ENCODE measurements at places on chromosomes 6 and 20. TPM values are rescaled to one million over a fixed set of nuclear protein-coding genes. Genes with fewer than 3 reads are reported as not detected.

Gene HLA-DOB
- total RNA-seq, result 0.88 TPM

DNA sequence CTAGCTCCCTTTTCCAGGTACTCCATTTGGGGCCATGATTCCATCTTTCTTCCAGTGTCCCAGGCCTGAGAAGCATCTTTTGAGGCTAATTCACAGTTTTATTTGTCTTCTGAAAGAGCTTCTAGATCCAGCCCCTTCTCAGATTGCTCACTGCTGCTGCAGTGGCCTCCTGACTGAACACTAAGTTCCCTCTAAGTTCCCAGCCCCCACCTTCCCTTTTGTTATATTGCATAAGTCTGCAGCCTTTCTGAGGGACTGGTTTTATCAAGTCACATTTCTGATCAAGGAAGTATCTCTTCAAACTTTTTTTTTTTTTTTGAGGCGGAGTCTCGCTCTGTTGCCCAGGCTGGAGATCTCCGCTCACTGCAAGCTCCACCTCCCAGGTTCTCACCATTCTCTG, 10.7 kb downstream of the MAPRE1 start:
- DNase-seq, result no peak
- H3K36me3 ChIP-seq, result no peaks in the 10 kb centered on the region
- H3K4me3 ChIP-seq, result no peak overlapping the region
- H3K4me1 ChIP-seq, result peaks cover 13% of the 10 kb centered on the region
- no peaks in the 10 kb centered on the region for H3K27me3 ChIP-seq

DNA sequence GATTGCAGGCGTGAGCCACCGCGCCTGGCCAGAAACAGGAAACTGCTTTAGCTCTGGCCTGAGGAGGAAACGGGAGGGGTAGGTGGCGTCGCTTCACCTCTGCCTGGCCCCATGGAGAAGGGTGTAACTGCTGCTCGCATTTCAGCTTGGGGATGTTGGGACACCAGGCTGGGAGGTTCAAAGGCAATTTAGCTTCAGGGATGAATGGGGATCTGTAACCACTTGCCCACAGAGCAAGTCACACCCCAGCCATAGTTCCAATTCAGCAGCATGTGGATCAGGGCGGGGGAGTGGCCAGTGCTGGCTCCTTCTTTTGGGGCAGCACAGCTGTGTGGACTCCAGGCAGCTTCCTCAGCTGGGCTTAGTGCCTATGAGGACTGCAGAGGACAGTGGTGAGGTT, 34.8 kb upstream of the NUP153 start:
- H3K36me3 ChIP-seq, result no peaks in the 10 kb centered on the region
- no peaks in the 10 kb centered on the region for H3K27me3 ChIP-seq
- H3K4me1 ChIP-seq, result no peaks in the 10 kb centered on the region
- no peak for DNase-seq

DNA sequence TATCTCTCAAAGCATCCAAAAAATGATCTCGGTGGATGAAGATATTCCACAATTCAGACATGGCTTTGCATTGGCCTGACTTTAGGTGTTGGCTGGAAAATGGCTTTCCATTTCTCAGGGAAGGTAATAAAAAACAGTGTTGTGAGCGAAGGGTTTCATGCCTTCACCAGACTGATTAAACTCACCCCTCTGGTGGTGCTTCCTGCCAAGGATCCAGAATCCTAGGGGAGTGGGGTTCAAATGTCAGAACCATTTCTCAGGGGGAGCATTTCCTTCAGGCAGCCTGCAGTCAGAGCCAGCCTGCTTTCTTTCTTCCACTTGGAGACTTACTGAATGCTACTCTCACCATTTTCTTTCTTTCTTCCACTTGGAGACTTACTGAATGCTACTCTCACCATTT, 45.7 kb upstream of the SMIM28 start:
- no peak overlapping the region for H3K27ac ChIP-seq
- peaks cover 6% of the 10 kb centered on the region for H3K36me3 ChIP-seq
- no peak overlapping the region for H3K4me3 ChIP-seq
- no peak for DNase-seq
- no peaks in the 10 kb centered on the region for H3K4me1 ChIP-seq

GRCh38 chr6:99521633-99522151, 6.5 kb upstream of the USP45 start:
- H3K4me1 ChIP-seq, result peaks cover 4% of the 10 kb centered on the region
- H3K36me3 ChIP-seq, result no peaks in the 10 kb centered on the region
- no peaks in the 10 kb centered on the region for H3K27me3 ChIP-seq
- peak overlapping the region; percentile 64 for H3K4me3 ChIP-seq
- DNase-seq, result no peak

GRCh38 chr6:134603561-134603960, 285.6 kb upstream of the SGK1 start:
- no peak for DNase-seq
- H3K27me3 ChIP-seq, result no peaks in the 10 kb centered on the region
- no peak overlapping the region for H3K27ac ChIP-seq
- H3K4me1 ChIP-seq, result no peaks in the 10 kb centered on the region
- H3K36me3 ChIP-seq, result no peaks in the 10 kb centered on the region

DNA sequence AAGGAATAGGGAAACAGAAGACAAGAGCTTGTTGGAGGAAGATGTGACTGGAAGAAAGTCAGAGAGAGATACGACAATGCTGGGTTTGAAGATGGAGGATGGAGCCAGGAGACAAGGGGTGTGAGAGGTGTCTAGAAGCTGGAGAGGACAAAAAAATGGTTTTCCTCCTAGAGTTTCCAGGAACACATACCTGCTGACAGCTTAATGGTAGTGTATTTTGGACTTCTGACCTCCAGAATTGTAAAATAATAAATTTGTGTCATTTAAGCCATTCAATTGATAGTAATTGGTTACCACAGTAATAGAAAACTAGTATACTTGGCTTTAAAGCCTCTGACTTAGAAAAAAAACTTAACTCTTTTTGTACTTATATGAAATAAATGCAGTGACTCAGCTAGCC, 3.6 kb downstream of the AIG1 start:
- no peaks in the 10 kb centered on the region for H3K27me3 ChIP-seq
- no peak overlapping the region for H3K4me3 ChIP-seq
- H3K27ac ChIP-seq, result peak overlapping the region; percentile 5
- H3K36me3 ChIP-seq, result no peaks in the 10 kb centered on the region
- H3K4me1 ChIP-seq, result no peaks in the 10 kb centered on the region

Gene PROKR2
- total RNA-seq, result not detected

DNA sequence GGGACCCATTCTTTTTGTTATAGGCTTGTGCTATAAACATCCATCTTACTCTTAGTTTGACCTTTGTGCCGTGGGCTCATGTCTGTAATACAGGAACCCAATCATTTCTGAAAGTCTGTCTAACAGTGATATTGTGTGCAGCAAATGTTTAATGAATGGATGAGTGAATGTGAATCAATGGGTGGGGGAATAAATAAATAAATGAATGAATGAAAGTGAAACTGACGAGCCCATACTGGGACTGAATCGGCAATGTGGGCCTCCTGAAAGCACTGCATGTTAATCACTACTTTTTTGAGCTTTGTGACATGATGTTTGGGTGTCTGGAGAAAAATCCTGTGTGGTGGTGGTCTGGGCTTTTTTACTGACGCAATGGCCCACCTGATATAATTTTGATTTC, 175.0 kb downstream of the GMPR start:
- H3K27ac ChIP-seq, result no peak overlapping the region
- H3K4me3 ChIP-seq, result peak overlapping the region; percentile 12
- no peaks in the 10 kb centered on the region for H3K4me1 ChIP-seq
- no peaks in the 10 kb centered on the region for H3K36me3 ChIP-seq

- DNase-seq, result no peak
- no peaks in the 10 kb centered on the region for H3K36me3 ChIP-seq
- no peak overlapping the region for H3K27ac ChIP-seq
- H3K4me1 ChIP-seq, result no peaks in the 10 kb centered on the region
- no peak overlapping the region for H3K4me3 ChIP-seq
- H3K27me3 ChIP-seq, result no peaks in the 10 kb centered on the region
Measured at GRCh38 chr6:153096792-153097191, 34.3 kb downstream of the RGS17 start.

Gene LY6G6F
- not detected for total RNA-seq

DNA sequence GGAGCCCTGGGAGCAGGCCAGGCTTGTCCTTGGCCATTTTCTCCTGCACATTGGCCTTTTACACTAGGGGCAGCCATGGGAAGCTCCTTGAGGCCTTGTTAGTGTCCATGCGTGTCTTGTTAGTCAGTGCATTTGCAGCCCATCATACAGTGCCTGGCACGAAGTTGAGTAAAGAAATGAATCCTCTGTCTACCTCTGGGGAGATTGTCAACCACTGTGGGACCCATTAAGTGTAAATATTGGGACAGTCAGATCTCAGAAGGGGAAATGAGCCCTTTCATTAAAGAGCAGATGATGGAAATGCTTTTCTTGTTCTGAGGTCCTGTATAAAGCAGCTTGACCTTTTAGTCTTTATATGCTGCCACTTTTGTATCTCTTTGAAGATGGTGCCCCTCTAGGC, 33.9 kb downstream of the SOBP start:
- no peak for DNase-seq
- no peaks in the 10 kb centered on the region for H3K27me3 ChIP-seq
- H3K36me3 ChIP-seq, result no peaks in the 10 kb centered on the region
- no peak overlapping the region for H3K27ac ChIP-seq

Gene RIPOR3
- total RNA-seq, result 16.4 TPM

DNA sequence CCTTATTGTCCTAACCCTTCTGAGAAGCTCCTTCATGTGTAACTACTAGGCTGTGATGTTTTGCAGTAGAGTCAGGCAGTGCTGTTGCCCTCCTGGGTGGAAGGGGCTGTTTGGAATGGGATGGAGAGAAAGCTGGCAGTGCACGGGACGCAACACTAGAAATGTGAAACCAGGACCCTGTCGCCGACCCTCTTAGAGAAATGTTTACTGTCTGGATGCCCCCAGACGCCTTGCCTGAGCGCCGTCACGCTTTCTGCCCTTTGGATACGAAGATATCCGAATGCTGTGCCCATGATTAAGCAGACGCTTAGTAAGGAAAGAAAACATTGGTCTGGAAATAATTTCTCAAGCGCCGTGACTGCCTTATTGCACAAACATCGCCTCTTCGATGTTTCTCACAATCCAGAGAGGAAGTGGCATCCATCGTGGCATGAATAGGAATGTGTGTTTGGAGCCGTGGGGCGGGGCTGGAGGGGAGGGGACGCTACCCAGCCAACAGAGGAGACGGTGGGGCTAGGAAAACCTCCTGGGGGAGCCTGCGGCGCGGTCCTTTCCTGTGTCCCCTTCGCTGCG, 661 bp upstream of the PPP1R14C start:
- no peaks in the 10 kb centered on the region for H3K27me3 ChIP-seq
- H3K4me3 ChIP-seq, result peak overlapping the region; percentile 64
- H3K27ac ChIP-seq, result no peak overlapping the region

Gene PRSS35
- not detected for total RNA-seq

DNA sequence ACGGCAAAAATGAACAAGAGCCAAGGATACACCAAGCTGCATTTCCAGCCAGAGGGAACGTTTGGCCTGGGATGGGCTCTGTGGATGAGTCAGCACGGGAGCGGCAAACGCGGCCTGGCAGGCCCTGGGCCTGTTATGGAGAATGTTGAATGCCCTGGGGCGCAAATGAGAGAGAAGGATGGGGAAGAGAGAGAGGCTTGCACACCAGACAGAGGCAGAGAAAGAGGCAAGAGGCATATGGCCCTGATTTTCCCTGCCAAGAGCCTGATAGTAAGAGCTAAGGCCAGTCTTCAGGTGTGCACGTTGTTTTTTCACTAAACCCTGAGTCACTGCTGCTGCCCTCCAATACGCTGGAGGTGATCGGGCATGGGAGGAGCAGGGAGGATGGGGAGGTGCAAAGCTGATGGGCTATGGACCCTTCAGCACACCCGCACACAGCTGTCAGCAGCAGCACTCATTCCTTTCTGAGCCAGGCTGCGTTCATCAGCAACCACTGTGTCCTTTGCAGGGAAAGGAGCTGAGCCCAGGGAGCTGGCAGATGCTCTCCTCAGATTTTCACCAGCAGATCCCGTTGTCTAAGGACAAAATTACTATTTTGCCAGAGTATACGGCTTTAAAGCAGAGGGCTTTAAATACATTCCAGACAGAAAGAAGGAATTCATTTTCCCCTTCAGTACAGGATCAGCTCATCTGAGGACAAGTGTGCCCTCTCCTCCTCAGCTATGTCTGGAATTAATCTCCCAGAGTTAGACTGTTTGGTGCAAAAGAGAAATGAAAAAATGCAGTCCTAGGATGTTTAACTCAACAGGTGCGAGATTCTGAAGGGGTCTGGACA, 61.7 kb upstream of the SLC22A23 start:
- H3K4me1 ChIP-seq, result no peaks in the 10 kb centered on the region
- DNase-seq, result peak; percentile 75
- H3K36me3 ChIP-seq, result no peaks in the 10 kb centered on the region
- H3K27me3 ChIP-seq, result no peaks in the 10 kb centered on the region
- H3K4me3 ChIP-seq, result no peak overlapping the region
- no peak overlapping the region for H3K27ac ChIP-seq

DNA sequence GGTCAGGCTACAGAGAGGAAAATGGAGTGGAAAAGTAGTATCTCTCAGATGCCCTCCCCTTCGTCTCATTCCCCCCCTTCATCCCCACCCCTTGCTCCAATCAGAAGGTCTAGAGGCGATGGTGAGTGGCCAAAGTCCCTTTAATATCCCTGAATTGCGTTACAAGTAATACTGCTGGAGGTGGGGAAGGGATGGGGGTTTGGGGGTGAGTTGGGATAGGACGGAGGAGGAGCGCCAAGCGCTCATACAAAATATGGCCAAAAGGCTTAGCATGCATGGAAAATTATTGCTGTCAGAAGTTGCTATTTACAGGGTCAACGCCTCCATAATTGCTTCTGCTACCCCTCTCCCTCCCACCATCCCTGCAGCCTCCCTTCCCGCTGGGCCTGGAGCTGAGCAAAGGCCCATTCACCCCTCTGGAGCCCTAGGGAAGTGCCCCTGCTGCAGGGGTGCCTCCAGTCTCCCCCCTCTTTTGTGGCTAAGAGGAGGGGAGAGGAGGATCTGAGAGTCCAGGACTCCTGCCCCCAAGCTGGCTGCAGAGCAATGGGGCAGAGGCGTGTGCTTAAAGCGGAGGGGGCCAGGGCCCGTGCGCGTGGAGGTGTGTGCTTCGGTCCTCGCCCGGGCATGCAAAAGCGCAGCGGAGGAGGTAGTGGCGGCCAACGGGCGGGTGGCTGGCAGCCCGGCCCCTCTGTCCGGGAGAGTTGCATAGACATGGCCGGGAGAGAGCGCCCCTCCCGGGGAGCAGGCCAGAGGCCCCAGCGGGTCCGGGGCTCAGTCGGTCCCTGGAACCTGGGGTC, 8.7 kb upstream of the SRXN1 start:
- no peak for DNase-seq
- no peaks in the 10 kb centered on the region for H3K36me3 ChIP-seq
- H3K4me1 ChIP-seq, result no peaks in the 10 kb centered on the region
- H3K27ac ChIP-seq, result no peak overlapping the region
- H3K27me3 ChIP-seq, result peaks cover 27% of the 10 kb centered on the region

Gene TBXT
- not detected for total RNA-seq

DNA sequence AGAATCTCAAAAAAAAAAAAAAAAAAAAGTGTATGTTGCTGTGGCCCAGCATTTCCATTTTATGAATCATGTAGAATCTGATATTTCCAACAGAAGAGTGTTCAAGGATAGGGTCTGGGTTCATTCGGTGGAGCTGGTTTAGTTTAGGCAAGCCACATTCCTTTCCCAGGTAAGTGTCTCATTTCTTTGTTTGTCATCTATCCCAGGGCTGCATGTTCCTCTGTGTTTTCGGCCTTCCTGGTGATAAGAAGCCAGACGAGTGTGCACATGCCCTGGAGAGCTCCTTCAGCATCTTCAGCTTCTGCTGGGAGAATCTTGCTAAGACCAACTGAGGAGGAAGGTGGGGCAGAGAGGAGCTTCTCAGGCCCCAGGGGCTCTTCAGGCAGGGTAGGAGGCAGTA, 38.2 kb downstream of the NFYA start:
- no peaks in the 10 kb centered on the region for H3K36me3 ChIP-seq
- no peak overlapping the region for H3K27ac ChIP-seq
- H3K4me3 ChIP-seq, result no peak overlapping the region
- no peaks in the 10 kb centered on the region for H3K27me3 ChIP-seq

Gene TSHZ2
- 4.0 TPM for total RNA-seq

GRCh38 chr6:138517635-138518034, 18.3 kb upstream of the NHSL1 start:
- no peaks in the 10 kb centered on the region for H3K36me3 ChIP-seq
- no peak overlapping the region for H3K27ac ChIP-seq
- no peaks in the 10 kb centered on the region for H3K27me3 ChIP-seq
- H3K4me1 ChIP-seq, result no peaks in the 10 kb centered on the region
